Astrocyte of the hippocampus (primary cell): ENCODE measurements at places on chromosomes 5 and 9.

DNA sequence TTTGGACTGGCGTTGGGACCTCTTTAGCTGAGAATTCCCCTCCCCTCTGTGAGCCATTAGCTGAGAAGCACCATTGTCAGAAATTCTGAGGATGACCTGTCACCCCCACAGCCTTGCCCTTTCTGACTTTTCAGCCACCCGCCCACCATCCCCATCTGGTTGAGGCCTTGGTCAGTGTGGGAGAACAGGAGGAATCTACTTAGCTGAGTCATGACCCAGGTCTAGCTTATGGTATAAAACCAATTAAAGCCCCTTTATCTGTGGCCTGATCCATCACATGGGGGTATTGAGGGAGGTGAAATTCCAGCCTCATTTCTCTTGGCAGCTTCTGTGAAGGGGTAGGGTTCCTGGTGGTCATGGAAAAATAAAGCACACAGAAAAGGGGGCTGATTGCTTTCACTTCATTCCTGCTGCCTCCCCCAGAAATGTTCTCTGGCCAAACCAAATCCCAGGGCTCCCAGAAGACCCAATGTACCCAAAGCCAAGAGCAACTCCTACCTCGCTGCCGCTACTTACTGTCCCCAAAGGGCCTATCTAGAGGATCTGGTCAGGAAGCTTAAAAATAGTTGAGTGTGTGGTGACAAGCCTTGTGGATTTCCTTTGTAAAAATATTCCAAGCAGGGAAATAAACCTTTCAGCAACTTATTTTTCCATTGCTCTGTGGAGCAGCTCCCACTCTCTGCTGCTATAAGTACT lies 174.8 kb upstream of the TNC start:
- DNase-seq, result peak; percentile 9

DNA sequence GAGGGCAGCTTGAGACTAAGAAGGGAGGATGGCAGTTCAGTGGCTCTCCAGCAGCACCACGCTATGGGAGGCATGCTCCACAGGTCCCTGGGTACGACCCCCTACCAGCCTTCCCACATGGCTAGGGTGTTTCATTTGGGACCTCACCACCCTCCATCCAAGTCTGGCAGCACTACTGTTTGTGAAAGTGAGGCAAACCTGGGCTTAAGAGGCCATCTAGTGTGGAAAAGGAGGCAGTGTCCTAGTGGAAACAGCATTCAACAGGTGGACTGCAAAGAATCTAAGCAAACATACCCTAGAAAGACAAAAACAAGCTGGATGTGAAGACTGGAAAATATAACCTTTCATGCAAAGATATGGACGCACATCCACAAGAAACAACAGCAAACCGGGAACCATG lies 4.8 kb upstream of the C5orf47 start:
- DNase-seq, result peak; percentile 33

- no peak for DNase-seq
These were observed 7.7 kb downstream of the FGFR4 start for GRCh38 chr5:177094224-177095087.

DNA sequence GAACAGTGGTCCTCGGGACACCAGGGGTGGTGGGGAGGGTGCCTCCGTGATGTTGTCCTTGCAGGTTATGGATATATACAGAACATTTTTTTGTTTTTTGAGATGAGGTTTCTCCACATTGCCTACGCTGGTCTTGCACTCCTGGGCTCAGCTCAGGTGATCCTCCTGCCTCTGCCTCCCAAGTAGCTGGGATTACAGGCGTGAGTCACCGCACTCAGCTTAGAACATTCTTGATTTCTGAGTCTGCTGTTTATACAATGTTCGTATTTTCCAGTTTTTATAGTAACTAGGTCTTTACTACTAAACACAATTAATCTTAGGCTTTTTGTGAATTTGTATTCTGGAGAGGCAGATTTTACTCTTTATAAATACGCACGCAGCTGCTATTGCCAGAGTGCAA lies 6.0 kb downstream of the PMPCA start:
- no peak for DNase-seq

GRCh38 chr5:43312076-43312661 lies 1.0 kb downstream of the HMGCS1 start:
- no peak for DNase-seq

DNA sequence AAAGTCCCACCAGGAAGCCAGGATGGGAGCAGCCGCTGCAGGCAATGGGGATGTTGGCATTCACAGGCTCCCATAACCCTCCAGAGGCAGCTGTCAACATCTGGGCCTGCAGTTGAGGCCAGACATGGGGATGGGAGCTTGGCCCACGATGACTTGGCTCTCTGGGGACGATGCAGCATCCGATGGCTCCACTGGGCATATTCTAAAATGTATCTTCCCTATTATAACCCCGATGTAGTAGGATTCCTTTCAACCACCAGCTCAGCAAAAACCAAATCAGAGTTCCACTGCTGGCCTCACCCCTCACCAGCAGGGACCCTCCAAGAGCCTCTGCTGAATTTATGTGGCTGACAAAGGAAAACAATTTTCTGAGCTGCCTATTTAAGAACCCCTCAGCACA lies 7.1 kb downstream of the SPRY4 start:
- DNase-seq, result no peak

GRCh38 chr5:168667301-168667840 lies 88.2 kb upstream of the PANK3 start:
- no peak for DNase-seq

GRCh38 chr9:86079865-86080469 lies 19.4 kb downstream of the GOLM1 start:
- peak; percentile 63 for DNase-seq

DNA sequence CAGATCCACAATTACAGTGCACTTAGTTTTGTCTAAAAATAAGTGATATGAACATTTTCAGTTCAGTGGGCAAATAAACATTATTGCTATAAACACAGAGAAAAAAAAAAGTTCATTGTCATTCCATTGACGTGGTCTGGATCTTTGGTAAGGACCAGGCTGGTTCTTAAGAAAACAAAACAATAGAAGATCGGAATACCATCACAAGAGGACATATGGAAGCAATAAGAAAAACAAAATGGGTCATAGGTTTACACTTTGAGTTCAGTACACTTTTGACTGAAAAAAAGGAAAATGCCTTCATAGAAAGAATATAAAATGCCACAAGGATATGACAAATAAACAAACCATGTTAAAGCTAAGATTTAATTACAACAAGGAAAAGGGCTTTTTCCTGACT lies 289.5 kb upstream of the TYRP1 start:
- no peak for DNase-seq

DNA sequence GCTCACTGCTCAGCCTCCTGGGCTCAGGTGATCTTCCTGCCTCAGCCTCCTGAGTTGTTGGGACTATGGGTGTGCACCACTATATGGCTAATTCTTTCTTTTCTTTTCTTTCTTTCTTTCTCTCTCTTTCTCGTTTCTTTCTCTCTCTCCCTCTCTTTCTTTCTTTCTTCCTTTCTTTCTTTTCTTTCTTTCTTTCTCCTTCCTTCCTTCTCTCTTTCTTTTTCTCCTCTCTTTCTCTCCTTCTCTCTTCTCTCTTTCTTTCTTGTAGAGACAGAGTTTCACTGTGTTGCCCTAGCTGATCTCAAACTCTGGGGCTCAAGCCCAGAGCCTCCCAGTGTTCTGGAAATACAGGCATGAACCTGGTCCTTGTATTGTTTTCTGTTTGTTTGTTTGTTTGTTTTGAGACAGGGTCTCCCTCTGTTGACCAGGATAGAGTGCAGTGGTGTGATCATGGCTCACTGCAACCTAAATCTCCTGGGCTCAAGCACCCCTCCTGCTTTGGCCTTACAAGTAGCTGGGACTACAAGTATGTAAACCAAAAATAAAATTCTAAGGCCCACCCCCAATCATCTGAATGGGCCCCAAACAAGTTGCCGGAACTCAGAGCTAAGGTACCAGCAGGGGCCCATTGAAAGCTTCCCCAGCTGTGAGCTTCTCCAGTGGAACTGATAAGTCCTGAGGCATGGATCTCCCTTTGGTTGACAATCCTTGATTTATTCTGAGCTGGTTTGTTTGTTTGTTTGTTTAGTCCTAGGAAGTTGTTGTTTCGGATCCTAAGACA lies 11.9 kb upstream of the BTF3 start:
- no peak for DNase-seq

- peak; percentile 4 for DNase-seq
These were observed 35.5 kb downstream of the OR2Y1 start for GRCh38 chr5:180704362-180704761.

DNA sequence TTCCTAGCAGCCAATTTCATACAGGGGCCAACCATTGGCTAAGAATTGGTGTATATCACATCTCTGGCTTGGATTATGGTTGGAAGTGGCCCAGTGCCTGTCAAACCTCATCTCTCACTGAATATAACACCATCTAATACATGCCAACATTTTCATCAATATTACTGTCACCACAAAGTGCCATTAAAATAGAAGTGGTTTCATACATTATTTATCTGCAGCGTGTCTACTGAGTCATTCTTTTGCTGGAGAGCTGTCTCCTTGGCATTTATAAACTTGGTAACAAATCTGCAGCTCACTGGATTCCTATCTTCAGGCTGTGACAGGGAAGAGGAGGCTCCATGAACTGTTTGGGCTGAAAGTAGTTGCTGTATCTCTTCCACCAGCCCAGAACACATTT lies 70.9 kb downstream of the PTTG1 start:
- no peak for DNase-seq

- no peak for DNase-seq
These were observed 20.7 kb upstream of the PTPN3 start for GRCh38 chr9:109518621-109519335.
